Ecto neural progenitor cell (in vitro differentiated cells): ENCODE measurements at places on chromosomes 12 and 14.

- DNase-seq: no peak
These were observed 157.2 kb downstream of the PAX9 start for GRCh38 chr14:36818794-36819384.

GRCh38 chr12:130719263-130719859 lies 3.3 kb upstream of the RIMBP2 start:
- no peak for DNase-seq

DNA sequence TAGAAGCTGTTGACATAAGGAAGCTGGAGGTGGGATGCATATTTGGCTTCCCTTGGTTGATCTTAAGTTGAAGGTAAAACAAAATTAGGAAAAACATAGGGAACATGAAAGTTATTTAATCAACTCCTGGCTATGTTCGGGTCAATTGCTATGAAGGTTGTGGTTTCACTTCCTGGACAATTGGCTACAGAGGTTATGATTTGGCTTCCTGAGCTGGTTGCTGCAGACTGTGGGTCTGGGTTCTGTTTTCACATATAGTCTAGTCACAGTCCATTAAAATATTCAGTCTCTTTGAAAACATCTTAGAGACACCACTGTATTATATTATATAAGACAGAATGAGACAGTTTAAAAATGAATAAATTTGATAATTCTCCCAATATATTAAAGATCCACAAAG lies 895.2 kb upstream of the USP15 start:
- no peak for DNase-seq

- no peak for DNase-seq
These were observed 187.1 kb upstream of the CDKN3 start for GRCh38 chr14:54209511-54210250.

GRCh38 chr12:88325076-88325815 lies 183.1 kb downstream of the TMTC3 start:
- no peak for DNase-seq

- DNase-seq: no peak
These were observed at the start of gene NRIP2 for GRCh38 chr12:2834581-2835491. NRIP2 (minus strand) TSS chr12:2835035; CDS start chr12:2834983, 52 bp downstream.

- DNase-seq: no peak
These were observed 438.1 kb downstream of the IPO8 start for GRCh38 chr12:30257618-30258017.
